ENCODE measurements at places on chromosomes 12 and 14. TPM values are rescaled to one million over a fixed set of nuclear protein-coding genes. Genes with fewer than 3 reads are reported as not detected.
A peak's percentile ranks its signal among the peaks of the same experiment; 100 is the strongest.

DNA sequence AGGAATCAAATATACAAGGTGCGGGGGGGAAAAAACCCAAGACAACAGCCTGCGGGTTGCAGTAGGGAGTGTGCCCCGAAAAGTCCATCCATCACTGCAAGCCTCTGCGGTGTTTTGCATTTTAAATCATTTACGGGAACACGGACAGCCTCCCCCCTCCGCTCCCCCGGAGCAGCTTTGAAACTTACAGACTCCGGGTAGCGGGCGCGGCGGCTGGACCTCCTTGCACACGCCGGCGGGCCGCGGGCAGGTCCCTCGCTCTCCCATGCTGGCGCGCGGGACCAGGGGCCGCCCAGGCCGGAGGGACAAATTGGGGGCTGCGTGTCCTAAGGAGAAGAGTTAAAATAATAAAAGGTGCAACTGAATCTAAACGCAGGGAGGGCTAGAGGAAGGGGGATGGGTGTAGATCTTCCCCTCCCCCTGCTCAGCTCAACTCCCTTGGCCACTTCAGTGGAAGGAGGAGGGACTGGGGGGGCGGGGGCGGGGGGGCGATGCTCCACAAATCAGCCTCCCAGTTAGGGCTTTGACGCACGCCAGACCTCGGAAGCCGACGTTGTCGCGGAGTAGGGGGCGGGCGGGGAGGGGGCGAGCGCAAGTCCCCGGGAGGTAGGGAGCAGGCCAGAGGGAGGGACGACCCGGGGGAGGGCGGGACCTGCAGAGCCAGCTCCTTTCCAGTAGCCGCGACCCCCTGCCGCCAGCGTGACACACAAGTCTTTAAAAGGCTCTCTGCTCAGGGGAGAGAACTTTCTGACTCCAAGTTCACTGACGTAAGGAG lies at the start of gene KCNJ8:
Gene KCNJ8, minus strand, starts transcription at position 349 of the 775 bp plus-strand sequence. CDS start 1,090 bp downstream, outside the sequence.
- peak; percentile 69 for DNase-seq

DNA sequence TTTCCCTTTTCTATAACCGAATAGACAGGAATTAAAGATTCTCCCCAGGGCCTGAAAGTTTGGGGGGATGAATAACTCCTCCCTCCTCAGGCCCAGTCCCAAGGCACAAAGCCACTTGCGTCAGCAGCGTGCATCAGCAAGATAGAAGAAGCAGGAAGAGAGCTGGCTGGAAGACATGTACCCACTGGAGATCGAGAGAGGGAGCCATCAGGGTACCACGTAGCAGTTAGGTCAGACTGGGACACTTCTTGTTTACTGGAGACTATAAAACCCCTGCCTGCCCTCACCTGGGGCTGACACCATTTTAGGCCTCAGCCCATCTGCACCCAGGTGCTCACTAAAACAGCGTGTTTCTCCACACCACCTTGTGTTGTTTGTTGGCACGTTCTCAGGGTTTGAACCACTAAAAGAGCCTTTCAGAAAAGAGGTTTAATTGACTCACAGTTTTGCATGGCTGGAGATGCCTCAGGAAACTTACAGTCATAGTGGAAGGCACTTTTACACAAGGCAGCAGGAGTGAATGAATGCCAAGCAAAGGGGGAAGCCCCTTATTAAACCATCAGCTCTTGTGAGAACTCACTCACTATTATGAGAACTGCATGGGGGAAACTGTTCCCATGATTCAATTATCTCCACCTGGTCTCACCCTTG lies 93.2 kb downstream of the TMTC3 start:
- DNase-seq = no peak

DNA sequence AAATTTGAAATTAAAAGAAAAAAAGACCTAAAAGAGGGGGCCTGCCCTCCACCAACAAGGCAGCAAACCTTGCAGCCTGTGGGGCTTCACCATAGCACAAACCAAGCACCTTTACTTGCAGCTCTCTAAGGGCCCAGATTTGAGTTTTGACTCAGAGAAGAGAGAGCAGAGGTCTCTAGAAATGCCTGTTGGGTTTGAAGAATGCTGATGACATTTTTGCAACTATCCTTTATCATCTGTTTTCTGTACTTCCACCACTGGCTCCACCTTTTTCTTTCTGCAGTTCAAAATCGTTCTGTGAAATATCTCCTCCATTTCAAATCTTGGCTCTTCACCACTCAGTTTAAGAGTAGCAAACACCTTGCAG lies 83.8 kb upstream of the HMGA2 start:
- DNase-seq = no peak

DNA sequence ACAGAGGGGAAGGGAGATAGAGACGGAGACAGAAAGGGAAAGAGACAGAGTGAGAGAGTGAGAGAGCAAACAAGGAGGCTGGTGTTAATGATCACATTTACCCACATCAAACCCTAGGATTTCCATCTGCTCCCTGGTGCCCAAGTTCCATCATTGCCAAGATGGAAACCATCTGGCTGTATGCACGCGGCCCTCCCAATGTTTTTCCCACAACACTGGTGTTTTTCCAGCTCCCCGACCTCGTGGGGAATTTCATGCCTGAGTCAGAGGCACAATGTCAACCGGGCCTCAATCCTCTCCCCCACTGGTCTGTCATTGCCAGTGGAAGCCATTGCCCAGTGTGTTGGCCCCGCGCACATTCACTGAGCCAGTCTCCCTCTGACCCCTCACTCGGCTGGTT lies 19.9 kb upstream of the BDKRB2 start:
- no peak for DNase-seq

GRCh38 chr12:42468921-42469320 lies 120.6 kb downstream of the PRICKLE1 start:
- DNase-seq = no peak

- DNase-seq = peak; percentile 38
Observed at GRCh38 chr14:73759183-73759713, 45.1 kb upstream of the PNMA1 start.

- no peak for DNase-seq
Observed at GRCh38 chr14:92613008-92613658, 99.6 kb downstream of the RIN3 start.

GRCh38 chr12:14986449-14986848 lies 13.6 kb downstream of the PDE6H start:
- DNase-seq = no peak

DNA sequence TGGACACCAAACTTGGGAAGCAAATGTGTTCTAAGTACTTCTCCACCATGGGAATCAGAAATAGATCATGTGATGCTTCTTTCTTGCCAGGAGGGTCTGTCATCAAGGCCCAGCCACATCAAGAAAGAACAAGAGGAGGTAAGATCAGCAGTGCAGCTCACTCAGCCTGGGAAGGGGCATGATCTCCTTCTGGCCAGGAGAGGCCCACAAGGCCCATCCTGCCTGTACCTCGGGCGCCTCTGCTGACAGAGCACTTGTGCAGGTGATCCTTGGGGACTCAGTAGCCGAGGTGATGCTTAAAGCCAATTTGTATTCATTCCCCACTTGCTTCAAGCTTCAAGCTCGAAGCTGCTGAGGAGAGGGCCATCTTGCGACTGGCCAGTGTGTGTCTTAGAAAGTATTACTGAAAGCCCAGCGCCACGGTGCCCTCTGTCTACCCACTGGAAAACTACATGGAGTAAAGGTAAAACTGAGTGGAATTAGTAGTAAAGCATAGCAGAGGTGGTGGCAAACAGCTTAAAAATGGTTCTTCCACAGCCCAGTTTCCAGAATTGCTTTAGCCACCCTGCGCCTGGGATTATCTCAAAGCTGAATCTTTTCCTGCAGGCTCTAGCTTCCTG lies 26.2 kb downstream of the RTRAF start:
- DNase-seq = no peak

GRCh38 chr14:91410771-91411536 lies 6.7 kb downstream of the CCDC88C start:
- no peak for DNase-seq

- no peak for DNase-seq
Observed at GRCh38 chr14:69387311-69387710, 10.8 kb downstream of the ERH start.

DNA sequence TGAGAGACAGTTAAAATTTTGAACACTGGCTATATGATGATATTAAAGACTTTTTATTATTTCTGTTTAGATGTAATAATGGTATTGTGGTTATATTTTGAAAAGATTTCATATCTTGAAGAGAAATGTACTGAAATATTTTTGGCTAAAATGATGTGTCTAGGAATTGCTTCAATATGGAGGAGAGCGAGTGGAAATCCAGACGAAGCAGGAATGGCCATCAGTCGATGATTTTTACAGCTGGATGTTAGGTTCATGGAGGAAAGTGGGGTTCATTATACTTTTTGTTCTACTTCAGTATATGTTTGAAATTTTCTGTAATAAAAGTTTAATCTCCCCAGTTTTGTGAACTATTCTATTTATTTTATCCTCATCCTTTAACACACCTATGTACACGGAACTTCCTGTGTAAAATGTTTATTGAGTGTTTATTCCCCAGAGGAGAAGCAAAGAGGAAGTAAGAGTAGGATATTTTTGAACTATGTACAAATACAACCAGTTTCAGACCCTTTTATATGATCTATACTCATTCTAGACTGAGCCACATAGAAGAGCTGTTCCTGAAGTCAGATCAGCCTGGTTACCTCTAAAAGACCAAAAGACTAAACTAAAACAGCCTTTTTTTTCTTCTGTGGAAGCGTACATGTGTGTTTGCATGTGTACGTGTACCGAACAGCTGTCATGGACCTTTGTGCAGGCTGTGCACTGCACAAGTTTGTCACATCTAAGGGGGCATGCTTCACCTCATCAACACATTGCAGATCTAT lies 211.0 kb upstream of the NUDT4 start:
- DNase-seq = no peak

- DNase-seq = no peak
Observed at GRCh38 chr14:70601162-70601561, 707 bp upstream of the MED6 start.

Gene PLXNC1
- total RNA-seq = 25.4 TPM

Gene LRIG3
- total RNA-seq = 75.3 TPM

Gene SLC7A7
- total RNA-seq = 7.7 TPM

Gene HOXC6
- 0.27 TPM for total RNA-seq

Gene HCAR2
- total RNA-seq = 0.67 TPM

Gene PTGDR
- total RNA-seq = not detected

Gene COX8C
- total RNA-seq = not detected

Gene OR6C6
- not detected for total RNA-seq

Gene GZMH
- total RNA-seq = not detected

Gene PGF
- total RNA-seq = 3.5 TPM

Gene KRT4
- 0.29 TPM for total RNA-seq
